Foreskin melanocyte (primary cell): ENCODE measurements at places on chromosomes 5 and 9.

DNA sequence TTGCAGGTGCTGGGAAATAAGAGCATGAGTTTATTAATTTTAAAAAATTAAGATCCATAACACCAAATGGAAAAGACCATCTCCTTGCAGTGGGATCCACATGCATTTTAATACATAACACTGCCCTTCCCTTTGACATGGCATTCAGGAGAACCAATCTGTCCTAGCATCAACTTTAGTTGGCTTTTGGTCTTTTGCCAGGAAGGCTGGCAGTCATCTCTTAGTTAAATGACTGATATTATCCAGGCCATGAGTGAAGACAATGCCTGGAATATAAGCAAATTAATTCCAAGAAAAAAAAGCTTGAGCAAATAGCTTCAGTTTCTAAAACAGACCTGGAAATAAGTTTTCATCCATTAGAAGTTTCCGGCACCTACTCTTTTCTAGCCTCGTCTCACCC, 55.1 kb upstream of the OTULINL start:
- no peak for DNase-seq

GRCh38 chr5:107415762-107416161, 255.0 kb downstream of the EFNA5 start:
- DNase-seq: no peak

DNA sequence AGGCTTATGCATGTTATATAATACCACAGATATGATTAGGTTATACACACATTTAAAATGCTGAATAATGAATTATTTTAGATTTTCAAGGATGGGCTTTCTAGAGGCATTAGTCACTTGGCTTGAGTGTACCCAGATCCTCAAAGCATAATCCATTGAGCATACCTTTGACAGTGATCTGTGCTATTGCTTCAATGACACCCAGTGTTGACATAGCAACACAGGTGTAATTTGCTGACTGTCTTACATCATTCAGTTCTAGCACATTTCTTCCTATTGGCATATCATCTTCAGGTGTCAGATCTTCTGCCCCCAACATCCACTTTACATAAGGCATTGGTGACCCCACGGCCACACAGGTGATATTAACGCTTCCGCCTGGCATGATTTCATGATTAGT, 721.5 kb upstream of the DMAC1 start:
- no peak for DNase-seq

DNA sequence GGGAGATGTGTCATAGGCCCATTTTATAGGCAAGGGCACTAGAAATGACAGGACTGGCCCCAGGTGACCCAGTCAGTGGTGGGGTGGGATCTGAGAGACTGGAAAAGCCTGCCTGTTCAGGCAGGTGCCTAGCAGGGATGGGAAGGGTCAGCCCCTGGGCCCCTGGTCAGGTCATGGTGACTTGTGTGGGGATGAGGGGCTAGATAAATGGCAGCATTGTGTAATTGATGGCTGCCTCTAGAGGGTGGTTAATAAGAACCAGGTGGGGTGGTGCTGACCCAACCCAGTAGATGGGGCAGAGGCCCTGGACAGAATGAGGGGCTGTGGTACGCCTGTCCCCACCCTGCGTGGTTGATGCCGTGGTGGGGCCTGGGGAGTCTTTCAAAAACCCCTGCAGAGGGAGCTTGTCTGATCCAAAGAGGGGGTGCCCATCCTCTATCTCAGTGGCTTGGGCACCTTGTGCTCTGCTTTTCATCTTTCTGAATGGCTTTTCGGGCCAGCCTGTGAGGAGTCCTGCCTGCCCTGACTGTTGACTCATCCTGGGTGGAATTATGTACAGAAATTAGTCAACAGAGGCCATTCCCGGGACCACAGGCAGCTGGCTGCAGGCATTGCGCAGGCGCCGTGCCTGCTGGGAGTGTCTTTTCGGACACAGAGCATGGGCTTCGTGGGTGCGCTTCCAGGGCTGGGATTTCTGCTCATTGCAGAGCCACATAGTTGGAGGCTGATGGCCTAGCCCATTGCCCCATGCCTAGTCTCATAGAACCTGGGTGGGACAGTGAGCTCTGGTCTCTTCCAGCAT, 93.6 kb upstream of the PITX1 start:
- DNase-seq: no peak

- no peak for DNase-seq
These were observed 8.4 kb downstream of the CCDC69 start for GRCh38 chr5:151215546-151215880.

DNA sequence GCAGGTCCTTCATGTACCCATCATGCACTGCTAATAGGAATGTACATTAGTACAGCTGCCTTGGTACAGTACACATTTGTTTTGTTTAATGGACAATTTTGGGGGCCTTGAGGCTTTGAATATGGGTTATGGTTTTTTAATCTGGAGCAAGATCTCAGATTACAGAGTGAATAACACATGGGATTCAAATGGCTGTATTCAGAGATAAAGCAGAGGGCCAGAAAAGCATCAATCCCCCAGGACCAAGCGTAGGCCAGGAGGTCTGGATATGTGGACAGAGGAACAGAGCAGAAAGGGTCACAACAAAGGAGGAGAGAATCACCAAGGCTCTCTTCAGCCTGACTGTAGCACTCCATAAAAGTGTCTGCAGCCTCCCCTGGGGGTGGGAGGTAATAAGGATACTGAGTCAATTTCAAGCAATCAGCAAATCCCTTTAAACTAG, 47.7 kb upstream of the STK32A start:
- DNase-seq: no peak

DNA sequence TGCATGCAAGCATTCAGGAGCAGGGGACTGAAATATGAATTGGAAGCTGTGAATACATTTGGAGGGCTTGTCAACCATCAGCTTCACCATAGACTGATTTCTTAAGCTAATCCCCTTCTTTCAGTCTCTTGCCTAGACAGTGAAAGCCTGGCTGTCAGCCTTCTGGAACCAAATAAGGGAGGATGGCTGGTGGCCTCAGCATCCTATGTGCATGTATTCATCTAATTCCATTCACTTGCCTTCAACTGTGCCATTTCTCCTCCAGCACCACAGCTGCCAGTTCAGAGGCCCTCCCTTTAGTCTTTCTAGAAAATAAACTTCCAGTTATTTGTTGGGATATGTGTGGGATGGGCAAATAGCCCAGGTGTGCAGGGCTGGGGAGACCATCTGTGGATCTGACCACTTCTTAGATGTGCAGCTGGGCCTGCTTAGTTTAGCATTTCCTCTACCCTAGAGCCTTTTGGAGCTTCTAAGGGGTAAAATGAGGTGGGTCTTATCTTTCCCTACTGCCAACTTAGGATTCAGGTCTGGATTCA, 62.1 kb downstream of the AOPEP start:
- no peak for DNase-seq

- no peak for DNase-seq
These were observed 119.8 kb downstream of the PRDM6 start for GRCh38 chr5:123208668-123209501.

DNA sequence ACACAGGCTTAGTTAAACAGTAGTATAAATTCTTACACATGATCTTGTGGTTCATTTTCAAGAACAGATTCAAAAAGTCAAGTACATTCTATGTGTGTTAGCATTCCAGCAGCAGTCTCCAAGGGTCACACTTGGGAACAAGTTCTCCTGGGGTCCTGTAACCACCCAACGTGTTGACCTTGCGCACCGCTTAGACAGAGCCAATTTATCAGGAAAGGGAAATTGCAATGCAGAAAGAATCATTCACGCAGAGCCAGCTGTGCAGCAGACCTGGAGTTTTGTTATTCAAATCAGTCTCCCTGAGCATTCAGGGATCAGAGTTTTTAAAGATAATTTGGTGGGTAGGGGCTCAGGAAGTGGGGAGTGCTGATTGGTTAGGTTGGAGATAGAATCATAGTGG, 8.5 kb upstream of the RXFP3 start:
- no peak for DNase-seq

DNA sequence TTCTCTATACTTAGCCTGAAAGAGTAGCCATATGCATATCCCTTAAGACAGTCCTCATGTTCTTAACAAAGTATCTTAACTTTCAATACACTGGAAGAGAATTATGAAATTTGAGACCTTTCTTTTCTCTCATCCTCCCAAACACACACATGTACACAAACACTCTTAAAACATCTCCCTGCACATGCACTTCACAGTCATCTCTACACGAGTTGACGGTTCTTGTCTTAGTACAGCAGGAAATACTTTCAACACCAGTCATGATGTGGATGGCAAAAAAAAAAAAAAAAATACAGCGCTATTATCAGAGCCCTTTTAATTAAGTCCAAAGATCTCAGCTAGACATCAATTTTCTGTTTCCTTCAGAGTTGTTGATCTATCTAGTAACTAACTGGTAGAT, 43.6 kb upstream of the PCSK1 start:
- DNase-seq: no peak

DNA sequence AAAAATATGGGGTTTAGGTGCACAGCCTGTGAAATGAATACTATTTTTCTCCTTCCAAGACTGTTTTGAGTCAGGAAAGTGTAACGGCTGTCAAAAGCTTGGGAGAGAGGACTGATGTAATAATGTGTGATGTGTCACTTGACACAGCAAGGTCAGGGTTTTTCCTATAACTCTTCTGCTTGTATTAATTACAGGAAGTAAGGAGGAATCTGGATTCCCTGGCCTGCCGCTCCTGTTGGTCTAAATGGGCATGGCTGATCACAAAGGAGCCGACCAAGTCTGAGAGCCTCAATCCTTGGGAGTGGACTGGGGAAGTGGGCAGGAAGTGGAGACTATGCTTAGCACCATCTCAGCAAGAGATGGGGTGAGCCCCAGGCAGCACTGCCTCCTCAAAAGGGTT, 16.7 kb upstream of the SLC28A3 start:
- DNase-seq: no peak

DNA sequence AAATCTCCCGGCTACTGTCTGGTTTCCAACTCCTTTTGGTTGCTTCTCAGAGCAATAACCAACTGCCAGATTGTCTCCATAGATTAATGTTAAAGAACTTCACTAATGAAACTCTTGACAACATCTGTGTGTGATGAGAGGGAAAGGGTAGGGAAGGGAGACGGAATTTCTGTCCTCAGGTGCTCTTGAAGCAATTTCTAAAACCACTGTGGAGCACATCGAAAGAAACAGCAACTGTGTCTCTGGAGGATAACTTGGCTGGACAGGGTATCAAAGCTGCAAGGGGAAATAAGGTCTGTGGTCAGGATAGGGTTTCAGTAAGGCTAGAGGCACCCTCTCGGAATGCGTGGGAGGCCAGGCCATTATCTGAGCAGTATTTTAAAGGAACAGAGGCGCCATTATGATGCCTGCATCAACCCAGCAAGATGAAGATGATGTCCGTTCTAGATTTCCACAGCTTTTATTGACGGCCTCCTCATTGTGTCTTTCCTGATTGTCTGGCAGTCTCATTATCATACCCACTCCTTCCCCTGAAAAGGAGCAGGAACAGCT, 76.6 kb downstream of the RORB start:
- DNase-seq: no peak

DNA sequence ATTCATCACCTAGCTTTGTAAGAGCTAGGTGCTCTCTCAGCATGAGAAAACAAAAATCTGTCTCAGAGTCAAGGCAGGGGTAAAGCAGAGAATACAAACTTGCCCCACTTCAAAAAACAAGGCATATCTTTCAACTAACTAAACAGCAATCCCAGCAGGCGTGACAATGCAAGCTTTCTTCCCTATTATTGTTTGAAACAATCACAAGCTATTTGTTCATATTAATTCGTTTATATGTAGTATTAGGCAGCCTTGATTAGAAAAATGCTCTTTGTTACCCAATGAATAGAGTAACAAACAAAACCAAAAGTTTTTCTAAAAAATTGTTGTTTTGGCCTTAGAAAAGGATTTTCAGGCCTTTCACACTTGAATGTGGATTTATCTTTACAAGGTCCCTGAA, 71.1 kb downstream of the LPAR1 start:
- no peak for DNase-seq

DNA sequence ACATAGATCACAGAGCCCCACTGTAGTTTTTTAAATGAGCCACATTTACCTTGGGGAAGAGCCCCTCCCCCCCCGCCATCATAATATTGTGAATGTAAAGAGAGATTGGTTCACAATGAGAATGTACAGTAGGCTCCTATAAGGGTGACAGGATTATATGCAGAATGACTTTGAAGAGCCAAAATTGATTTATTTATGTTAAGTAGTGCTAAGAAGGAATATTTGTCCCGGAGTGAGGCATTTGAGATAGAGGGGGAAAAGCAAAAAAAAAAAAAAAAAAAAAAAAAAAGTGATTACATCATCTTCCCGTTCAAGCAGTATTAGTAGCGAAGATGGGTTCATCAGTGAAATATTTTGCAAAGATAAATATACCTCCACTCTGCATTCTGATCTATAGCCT, 73.9 kb downstream of the PIK3R1 start:
- DNase-seq: no peak

DNA sequence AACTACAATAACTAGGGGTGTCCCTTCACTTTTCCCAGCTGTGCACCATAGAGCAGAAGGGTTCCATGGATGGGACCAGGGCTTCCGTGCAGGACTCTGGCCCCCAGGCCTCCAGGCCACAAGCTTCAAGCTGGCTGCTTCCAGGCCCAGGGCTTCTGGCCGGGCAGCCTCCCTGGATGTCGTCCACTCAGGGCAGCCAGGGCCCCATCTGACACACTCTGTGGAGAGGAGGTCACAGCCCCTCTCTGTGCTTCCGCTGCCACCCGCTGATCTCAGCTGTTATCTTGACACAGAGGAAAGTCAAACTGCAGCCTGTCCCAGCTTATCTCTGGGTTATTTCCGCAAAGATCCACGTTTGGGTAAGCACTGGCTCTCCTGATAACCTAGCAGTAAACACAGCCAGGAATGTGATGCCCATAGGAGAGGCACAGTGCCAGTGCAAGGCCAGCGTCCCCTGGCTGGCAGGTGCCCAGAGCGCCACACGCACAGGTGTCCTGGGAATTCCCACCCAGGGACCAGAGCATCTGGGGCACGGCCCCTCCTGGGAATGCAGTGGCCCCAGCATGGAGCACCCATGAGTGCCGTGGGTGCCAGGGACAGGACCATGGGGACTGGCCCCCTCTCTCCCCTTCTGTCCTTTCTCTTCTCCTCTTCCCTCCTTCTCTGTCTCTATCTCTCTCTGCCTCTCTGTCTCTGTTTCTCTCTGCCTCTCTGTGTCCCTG, 15.6 kb upstream of the SLC6A19 start:
- DNase-seq: no peak

DNA sequence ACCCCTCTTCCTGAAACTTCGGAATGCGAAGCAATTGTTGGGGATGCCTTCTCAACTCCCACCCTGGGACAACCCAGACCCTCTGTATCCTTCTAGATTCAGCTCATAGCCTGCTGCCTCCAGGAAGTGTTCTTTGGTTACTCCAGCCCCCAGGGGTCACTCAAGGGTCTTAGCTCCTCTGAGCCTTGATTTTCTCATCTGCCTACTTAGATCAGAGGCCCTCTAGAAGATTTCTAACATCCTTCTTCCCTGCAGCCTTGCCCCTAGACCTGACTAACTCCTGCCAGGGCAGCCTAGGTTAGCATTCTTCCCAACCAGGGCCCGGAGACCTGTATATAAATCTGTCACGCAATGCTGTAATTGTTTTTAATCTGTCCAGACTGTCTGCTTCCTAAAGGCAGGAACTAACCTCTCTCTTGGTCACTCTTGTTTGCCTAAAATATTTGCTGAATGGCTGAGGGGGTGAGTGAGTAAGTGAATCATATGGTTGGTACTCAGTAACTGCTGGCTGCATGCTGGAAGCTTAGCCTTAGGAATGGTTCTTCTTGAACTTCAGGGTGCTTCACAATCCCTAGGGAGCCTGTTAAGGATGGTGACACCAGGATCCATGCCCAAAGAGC, 8.2 kb downstream of the GALNT10 start:
- DNase-seq: no peak

GRCh38 chr5:107103522-107103921, 567.2 kb downstream of the EFNA5 start:
- no peak for DNase-seq

- no peak for DNase-seq
These were observed 97.1 kb downstream of the NRG2 start for GRCh38 chr5:139946006-139946405.

GRCh38 chr5:81759632-81760005, 8.7 kb upstream of the SSBP2 start:
- no peak for DNase-seq
